Activated B cell treated with CpG ODN at 0.5 μM for 24 hours (primary cell): ENCODE measurements at places on chromosomes 6 and 20. TPM values are rescaled to one million over a fixed set of nuclear protein-coding genes. Genes with fewer than 3 reads are reported as not detected.

The ZSCAN12 gene
- total RNA-seq: 12.8 and 13.0 TPM in 2 replicates

The HLA-G gene
- total RNA-seq: 5.4 and 8.5 TPM in 2 replicates

The RBM38 gene
- total RNA-seq: 69.6 and 70.7 TPM in 2 replicates

The SSR1 gene
- 83.4 and 86.7 TPM in 2 replicates for total RNA-seq

The PAK5 gene
- total RNA-seq: not detected in 2 replicates

The TREM1 gene
- 0.81 TPM in 1 of 2 replicates, not detected in the other for total RNA-seq

The SLC22A3 gene
- total RNA-seq: not detected in 2 replicates

The HRH3 gene
- total RNA-seq: not detected in 2 replicates

The HCK gene
- 183 TPM in 2 replicates for total RNA-seq

The MYBL2 gene
- total RNA-seq: 99.5 and 102 TPM in 2 replicates

The ENPP3 gene
- total RNA-seq: 0.07 and 0.29 TPM in 2 replicates

The TSPO2 gene
- total RNA-seq: not detected in 2 replicates

The ELOVL5 gene
- 109 and 127 TPM in 2 replicates for total RNA-seq

The ZNF311 gene
- 0.31 TPM in 1 of 2 replicates, not detected in the other for total RNA-seq

The C6orf163 gene
- total RNA-seq: 5.7 and 6.8 TPM in 2 replicates

The EDN3 gene
- total RNA-seq: not detected in 2 replicates

The KIF25 gene
- total RNA-seq: not detected in 2 replicates

The CLIC5 gene
- 2.3 and 2.5 TPM in 2 replicates for total RNA-seq

The EIF6 gene
- 137 and 148 TPM in 2 replicates for total RNA-seq

The FOXC1 gene
- 1.00 and 1.1 TPM in 2 replicates for total RNA-seq

The PHACTR2 gene
- 10.5 and 11.7 TPM in 2 replicates for total RNA-seq

The PTCHD4 gene
- not detected in 2 replicates for total RNA-seq
